HAP-1 (cell line): ENCODE measurements at places on chromosomes 12 and 14.

- no peak for DNase-seq
Observed at GRCh38 chr12:47801170-47801903, 18.4 kb downstream of the HDAC7 start.

- no peak for DNase-seq
Observed at GRCh38 chr12:132566516-132567131, 43.8 kb downstream of the LRCOL1 start.

GRCh38 chr12:43147878-43148277 is 404.1 kb downstream of the ADAMTS20 start:
- no peak for DNase-seq

GRCh38 chr14:32230181-32230580 is 27.1 kb upstream of the RNU6-8 start:
- no peak for DNase-seq

- DNase-seq = peak; percentile 64
Observed at GRCh38 chr14:57962325-57963035, 96.6 kb upstream of the SLC35F4 start.

DNA sequence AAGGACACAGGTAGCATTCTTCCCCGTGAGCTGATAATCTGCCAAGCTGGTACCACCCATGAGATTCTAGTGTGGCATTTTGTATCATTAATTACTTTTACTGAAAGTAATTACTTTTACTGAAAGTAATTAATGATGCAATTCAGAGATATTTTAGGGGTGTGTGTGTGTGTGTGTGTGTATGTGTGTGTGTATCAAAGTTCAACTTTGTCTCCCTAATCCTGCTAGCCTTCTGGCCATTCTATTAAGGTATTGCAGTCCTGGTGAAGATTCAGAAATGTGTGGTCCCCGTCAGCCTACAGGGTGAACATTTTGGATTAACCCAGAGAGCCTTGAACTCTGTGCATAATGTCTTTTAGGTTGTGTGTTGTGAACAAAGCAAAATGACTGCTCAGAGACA is 310.8 kb downstream of the ZFP36L1 start:
- no peak for DNase-seq

GRCh38 chr14:105168496-105168978 is at the start of gene JAG2:
JAG2 (minus strand) TSS chr14:105168776; CDS start chr14:105168420, 356 bp downstream.
- DNase-seq = peak; percentile 80

DNA sequence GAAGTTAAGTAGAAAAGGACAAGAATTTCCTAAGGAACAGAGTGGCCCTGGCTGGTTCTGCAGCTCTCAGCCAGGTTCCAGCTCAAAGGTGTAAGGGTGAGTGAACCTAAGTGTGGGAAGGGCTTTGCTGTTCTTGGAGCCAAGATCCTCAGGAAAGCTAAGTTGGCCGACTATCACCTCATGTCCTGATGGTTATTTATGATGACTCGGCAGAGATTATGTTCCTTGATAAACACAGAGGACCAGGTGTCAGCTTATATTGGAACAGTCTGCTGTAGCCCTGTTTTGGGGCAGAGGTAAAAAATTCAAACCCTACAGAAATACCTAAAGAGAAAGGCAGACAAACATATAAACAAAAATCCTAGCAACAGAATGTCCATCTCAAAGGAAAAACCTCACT is 128.5 kb downstream of the TBX3 start:
- DNase-seq = no peak

DNA sequence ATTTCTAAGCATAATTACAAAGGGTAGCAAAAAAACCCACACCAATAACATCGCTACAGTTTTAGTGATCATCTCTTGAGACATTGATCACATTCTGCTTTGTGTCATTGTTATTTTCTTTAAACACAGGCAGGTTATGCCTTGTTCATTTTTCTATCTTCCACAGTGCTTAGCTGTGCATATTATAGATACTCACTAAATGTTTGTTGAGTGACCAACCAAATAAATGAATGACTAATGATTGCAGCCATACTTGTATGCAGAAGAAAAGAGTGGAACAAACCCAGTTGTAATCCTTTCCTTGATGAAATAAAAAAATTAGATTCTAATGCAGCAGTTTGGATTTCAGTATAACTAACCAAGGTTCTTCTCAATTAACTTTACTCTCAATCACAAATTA is 81.0 kb upstream of the RASSF8 start:
- no peak for DNase-seq

DNA sequence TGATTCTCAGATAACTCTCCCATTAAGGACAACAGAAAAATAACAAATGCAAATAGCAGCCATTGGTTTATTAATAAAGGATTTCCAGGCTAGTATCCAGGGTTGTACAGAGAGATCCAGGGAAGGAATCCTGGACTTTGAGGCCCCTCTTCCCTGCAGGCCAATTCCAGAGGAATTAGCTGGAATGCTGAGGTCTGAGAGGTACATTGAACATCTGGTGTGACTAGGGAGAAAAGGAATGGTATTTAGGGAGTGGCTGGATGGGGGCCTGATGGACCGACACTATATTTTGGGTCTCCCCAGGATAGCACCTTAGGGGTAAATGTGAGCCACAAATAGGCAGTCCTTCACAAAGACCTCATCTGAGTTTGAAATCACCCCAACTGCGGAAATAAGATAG is 924.5 kb downstream of the AACS start:
- DNase-seq = no peak

- no peak for DNase-seq
Observed at GRCh38 chr12:46133751-46134150, 135.1 kb downstream of the SLC38A1 start.

DNA sequence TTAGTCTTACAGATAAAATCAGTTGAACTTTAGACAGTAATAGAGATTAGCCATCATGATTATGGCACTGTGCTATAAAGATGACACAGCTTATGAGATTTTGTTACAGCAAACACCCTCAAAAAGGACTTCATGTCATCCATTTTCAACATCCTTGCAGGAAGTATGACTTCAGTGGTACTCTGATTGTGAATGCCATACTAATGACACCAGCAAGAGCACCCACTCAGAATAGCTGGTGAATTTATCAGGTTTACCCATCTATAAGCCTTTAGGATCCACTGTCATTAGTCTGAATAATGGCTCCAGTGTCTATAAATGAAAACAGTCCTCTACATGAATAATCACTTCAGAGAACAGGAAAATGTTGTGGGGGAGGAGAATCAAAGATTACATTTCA is 615.2 kb downstream of the RPS29 start:
- no peak for DNase-seq

GRCh38 chr12:64532734-64533351 is 77.5 kb upstream of the RASSF3 start:
- no peak for DNase-seq

- no peak for DNase-seq
Observed at GRCh38 chr12:124363353-124363965, 68.6 kb downstream of the RFLNA start.

- DNase-seq = no peak
Observed at GRCh38 chr14:90275458-90275814, 19.1 kb downstream of the PSMC1 start.

DNA sequence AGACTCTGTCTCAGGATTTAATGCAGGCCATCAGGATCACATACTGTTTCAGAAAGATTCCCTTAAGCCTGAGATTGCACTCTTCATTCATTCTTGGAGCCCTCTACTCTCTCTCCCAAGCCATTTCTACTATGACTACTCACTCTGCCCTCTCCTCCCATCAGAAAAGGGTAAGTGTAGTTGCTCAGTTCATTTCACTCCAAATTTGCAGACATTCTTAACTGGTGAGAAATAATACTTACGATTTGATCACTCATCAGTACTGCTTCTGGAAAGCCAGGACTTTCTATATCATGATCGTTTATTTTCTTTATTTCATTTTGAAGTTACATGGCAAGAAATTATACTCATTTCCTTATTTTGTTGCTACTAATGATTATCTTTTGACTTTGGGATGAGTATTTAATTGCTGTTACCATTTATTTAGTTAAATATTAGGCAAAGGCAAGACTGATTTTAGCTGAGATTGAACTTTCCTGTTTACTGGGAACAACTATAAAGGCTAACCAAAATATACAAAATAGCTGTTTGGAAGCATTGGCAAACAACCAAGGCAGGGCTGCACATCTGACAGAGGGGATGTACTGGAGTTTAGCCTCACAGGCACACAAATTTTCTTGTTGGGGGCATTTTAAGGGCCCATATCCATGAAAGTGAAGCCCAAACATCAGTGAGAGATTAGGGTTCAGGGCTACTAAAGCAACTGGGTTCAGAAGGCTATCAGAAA is 4.1 kb upstream of the RERG start:
- DNase-seq = no peak

- DNase-seq = peak; percentile 86
Observed at GRCh38 chr14:24036169-24036962, 15.4 kb upstream of the CARMIL3 start.

- no peak for DNase-seq
Observed at GRCh38 chr12:95474660-95474958, 657 bp downstream of the METAP2 start.
